ENCODE measurements at places on chromosomes 7 and 10. TPM values are rescaled to one million over a fixed set of nuclear protein-coding genes. Genes with fewer than 3 reads are reported as not detected.
A peak's percentile ranks its signal among the peaks of the same experiment; 100 is the strongest.

DNA sequence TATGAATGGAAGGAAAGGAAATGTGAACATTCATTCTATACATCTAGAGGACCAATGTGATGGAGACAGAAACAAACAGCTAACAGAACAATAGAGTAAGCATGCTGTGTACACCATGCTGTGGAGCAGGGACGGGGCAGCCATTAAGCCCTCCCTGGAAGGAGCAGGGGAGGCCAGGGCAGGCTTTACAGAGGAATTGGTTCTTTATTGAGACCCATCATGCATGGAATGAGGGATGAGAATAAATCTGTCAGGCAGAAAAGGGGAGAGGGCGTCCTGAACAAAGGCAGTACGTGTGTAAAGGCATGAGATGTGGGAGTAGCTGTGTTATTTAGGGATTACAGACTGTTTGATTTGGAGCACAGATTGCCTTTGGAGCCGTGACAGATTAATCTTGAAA is 35.2 kb downstream of the STK17A start:
- no peak for DNase-seq

DNA sequence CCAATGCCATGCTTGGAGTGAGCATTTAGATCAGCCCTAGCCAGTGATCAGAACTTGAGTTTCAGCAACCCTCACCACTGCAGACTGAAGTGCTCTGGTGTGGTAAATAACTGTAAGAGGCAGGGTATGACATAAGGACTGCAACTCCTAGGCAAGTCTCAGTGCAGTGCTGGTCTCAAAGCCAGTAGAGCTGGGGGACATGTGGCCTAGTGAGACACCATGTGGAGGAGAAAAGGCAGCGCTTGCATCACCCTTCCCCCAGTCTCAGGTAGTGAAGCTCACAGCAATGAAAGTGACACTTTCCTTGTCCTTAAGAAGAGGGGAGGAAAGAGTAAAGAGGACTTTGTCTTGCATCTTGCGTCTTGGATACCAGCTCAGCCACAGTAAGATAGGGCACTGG is 386.8 kb upstream of the POT1 start:
- DNase-seq, result peak; percentile 80

DNA sequence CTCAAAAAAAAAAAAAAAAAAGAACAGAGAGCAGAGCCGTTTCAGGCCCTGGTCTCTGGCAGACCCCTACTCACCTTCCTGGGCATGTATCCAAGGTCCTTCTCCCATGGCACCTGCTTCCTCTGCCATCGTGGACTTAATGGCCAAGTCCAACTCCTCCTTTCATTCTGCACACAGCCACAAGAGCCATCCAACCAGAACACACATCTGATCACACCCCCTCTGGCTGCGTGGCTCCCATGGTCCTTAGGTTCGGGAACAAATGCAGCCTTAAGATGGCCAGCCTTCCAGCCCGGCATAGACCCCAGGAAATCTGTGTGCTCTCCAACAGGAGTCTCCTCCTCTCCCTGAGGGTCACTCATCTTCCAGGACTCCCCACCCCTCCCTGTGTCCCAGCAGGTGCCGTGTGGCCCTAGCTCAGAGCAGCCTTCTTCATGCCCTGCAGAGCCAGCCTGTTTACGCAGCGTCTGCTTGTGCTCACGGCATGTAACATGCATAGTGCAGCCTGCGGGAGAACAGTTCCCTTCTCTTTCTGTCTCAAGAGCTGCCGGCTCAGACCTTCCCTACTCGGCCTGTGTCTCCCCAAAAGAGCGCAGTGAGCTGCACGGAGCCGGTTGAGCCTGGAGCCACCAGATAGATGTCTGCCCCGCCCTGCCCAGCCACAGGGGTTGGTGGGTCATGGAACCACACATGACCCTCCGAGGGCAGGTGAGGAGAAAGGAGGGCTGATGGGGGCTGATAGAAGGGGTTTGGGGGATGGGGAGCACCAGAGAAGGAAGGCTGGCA is 157.3 kb downstream of the NRF1 start:
- no peak for DNase-seq

- DNase-seq, result no peak
These were observed 182.7 kb downstream of the ELFN1 start for GRCh38 chr7:1852517-1853430.

DNA sequence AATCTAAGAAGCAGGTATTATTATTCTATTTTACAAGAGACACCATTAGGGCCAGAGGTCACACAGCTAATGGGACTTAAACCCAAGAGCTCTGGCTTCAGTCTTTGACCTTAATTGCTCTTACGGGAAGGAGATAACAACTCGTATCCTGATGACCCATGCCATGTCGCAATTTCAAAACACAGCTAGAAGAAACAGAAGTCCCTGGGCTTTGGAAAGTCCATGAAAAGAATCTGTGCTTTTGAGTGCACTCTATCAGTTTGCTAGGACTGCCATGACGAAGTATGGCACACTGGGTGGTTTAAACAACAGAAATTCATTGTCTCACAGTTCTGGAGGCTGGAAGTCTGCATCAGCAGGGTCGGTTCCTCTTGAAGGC is 247.8 kb upstream of the AOAH start:
- peak; percentile 60 for DNase-seq

DNA sequence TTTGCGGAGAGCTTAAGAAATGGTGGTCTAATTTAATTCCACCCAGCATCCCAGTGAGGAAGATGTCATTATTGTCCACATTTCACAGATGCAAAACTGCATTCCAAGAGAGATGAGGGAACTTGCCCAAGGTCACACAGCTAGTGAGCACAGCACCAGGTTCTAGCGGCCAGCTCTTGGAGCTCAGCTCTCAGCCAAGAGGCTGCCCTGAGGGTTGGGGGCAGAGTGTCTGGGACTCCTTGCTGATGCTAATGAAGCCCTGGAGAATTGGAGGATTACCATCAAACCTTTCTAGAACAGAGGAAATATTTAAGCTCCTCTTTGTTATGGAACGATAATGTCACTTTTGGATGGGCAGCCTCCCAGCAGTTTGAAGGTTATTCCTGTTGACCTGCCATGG is 48.0 kb downstream of the PLPP4 start:
- DNase-seq, result no peak

GRCh38 chr10:58957517-58957916 is 218.9 kb upstream of the PHYHIPL start:
- DNase-seq, result no peak

- DNase-seq, result no peak
These were observed 10.0 kb upstream of the TSPAN12 start for GRCh38 chr7:120867932-120868331.

- DNase-seq, result no peak
These were observed 17.8 kb upstream of the UTF1 start for GRCh38 chr10:133211959-133212852.

GRCh38 chr10:80161321-80162083 is 29.0 kb downstream of the PLAC9 start:
- DNase-seq, result no peak

GRCh38 chr7:91168871-91169829 is 95.1 kb upstream of the FZD1 start:
- no peak for DNase-seq

GRCh38 chr7:19401461-19401860 is 256.2 kb upstream of the FERD3L start:
- DNase-seq, result no peak

GRCh38 chr7:112881-113280 is 79.5 kb upstream of the FAM20C start:
- no peak for DNase-seq

- DNase-seq, result no peak
These were observed 24.1 kb upstream of the SFRP5 start for GRCh38 chr10:97795886-97796285.

- no peak for DNase-seq
These were observed 259.2 kb downstream of the BICC1 start for GRCh38 chr10:58771863-58772262.

DNA sequence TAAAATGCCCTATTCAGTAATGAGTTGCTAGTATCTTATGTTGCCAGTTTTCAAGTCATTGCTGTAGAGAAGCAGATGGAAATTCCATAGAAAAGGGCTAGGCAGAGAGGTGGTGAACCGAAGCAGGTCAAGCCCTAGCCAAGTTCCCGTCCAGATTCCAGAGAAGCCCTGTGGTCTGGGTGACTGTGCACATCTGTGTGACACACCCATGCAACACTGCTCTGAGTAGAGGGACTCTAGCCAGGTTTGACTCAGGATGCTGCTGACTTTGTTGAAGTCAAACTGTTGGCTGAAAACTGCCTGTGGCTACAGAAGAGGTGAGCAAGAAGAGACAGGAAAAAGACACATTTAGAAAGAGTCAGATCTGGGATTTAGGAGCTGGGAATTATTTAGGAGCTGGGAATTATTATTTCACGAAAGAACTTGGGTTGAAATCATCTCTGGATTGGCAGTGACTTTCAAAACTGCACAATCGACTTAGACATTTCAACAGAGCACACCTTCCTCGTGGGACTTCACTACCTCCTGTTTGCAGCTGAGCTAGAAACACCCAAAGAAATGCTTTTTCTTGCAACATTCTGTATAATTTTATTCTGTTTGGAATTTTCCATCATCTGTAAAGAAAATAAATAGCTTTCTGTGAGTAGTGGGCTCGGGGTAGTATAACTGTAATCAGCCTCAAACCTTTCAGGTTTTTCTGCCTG is 149.1 kb upstream of the PRKCQ start:
- no peak for DNase-seq

DAGLB gene
- total RNA-seq, result 17.5 TPM

UCMA gene
- total RNA-seq, result not detected

MCM10 gene
- total RNA-seq, result 3.1 TPM

DGKI gene
- 2.7 TPM for total RNA-seq

ANKRD2 gene
- not detected for total RNA-seq

CFAP70 gene
- total RNA-seq, result 1.8 TPM

TET1 gene
- 13.6 TPM for total RNA-seq

ACTR3C gene
- total RNA-seq, result 17.7 TPM
